Peyer's patch (tissue), 4 donors: ENCODE measurements at places on chromosomes 2 and 18. TPM values are rescaled to one million over a fixed set of nuclear protein-coding genes. Genes with fewer than 3 reads are reported as not detected.

GRCh38 chr18:75478996-75479880 lies 51.7 kb upstream of the SMIM21 start:
- DNase-seq = no peak

- no peak for DNase-seq
Observed at GRCh38 chr2:177547122-177547521, 154.5 kb downstream of the AGPS start.

Gene NEU2
- total RNA-seq = not detected

Gene SLC8A1
- total RNA-seq = 20.6 TPM

- peak; percentile 83 for DNase-seq
Observed at GRCh38 chr2:31170071-31170698, 31.9 kb upstream of the GALNT14 start.

Gene TSPYL6
- total RNA-seq = not detected

Gene PRSS56
- not detected for total RNA-seq

DNA sequence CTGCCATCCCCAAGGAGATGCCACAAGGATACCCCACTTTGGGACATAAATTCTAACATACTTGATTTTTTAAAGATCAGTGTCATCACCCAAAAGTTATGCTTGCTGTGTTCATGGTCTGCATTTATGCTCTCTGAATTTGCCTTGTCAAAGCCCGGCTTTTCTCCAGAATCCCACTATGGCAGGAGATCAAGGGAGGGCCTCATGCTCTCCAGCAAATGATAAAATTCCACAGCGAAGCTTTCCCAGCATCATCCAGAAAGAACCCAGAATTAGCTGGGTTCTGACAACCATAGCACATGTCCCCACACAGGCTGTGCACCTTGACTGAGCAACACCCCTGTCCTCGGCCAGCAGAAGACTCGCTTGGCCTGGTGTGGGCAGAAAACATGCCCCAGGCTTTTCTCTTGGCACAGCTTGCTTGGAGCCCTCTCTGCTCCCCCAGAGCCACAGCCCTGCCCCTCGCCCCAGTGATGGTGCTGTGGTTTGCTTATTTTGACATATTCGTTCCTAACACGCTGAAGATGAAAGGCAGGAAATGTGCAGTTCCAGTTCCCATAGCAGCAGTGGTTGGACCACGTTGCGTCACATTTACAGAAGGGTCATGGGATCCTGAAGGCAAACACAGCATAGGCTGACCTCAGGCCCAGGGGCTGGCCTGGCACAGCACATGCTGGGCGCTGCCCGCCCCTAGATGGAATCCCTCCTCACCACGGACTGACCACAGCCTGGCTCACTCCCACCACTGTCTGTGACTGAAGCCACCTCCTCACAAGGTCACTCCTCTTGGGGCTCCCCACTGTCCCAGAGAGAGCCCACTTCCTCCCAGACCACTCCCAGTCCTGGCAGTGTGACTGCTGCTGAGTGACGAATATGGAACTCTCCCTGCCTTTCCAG lies 14.1 kb upstream of the CHRNA1 start:
- peak; percentile 68 for DNase-seq

- no peak for DNase-seq
Observed at GRCh38 chr2:227888289-227888688, 16.9 kb downstream of the DAW1 start.

Gene LIMS2
- total RNA-seq = 95.7 TPM

- DNase-seq = no peak
Observed at GRCh38 chr2:221448057-221448843, 123.9 kb downstream of the EPHA4 start.

DNA sequence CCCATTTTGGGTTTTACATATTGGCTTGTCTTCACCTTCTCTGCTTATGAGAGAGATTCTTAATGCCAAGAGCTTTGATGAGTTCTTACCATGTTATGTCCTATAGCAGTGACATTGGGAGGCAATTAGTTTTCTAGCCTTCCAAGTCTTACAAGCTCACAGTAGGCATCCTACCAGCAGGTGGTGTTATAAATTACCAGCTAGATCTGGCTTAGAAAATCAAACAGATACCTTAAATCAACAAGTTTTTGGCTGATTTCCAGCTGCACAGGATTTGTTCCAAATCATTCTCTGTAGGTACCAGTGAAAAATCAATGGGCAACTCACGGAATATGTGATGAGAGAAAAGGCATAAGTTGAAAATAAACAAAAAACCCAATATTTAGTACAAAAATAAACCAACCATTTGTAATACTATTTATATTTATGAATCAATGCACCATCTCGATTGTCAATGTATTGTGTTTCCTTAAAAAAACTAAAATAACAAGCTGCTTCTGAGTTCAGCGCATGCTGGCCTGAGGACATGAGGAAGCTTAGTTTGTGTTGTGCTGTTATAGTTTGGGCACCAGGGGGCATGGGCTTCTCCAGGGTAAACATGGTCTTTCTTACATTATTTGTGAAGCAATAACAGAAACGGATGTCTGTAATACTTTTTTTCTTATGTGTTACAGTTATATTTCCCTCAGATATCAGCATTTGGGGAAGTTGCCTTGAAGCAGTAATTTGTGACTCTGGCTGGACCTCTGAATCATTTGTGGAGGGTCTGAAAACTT lies 34.1 kb upstream of the NXPH2 start:
- no peak for DNase-seq

DNA sequence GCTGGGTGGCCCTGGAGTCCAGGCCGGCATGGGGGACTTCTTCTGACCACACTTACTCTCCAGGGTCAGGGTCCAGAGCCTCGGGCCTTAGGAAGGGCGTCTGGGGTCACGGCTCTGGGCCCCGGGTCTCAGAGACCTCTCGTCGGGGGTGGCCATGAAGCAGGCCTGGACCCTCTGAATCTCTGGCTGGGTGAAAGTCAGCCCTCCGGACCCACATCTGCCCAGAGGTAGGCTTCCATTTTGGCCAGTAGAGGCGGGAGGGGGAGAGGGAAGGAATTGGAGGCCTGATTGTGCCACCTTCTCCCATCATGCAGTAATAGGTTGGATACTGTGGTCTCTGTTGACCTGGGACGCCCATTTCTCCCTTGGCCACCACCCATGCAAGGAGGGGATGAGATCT lies 125.3 kb upstream of the GPC1 start:
- no peak for DNase-seq

Gene ADRA2B
- 0.53 TPM for total RNA-seq

DNA sequence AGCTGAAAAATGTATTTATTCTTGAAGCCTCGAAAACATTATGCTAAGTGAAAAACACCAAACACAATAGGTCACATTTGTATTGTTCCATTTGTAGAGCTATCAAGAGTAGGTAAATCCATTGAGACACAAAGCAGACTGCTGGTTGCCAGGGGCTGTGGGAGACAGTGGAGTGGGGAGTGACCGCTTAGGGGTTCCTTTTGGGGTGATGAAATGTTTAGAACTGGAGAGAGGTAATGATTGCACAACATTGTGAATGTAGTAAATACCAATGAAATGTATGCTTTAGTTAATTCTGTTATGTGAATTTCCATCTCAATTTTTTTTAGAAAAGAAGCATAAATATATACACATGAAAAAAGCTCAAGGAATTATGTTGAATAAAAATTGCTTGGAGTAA lies 15.8 kb downstream of the KCTD18 start:
- DNase-seq = no peak

DNA sequence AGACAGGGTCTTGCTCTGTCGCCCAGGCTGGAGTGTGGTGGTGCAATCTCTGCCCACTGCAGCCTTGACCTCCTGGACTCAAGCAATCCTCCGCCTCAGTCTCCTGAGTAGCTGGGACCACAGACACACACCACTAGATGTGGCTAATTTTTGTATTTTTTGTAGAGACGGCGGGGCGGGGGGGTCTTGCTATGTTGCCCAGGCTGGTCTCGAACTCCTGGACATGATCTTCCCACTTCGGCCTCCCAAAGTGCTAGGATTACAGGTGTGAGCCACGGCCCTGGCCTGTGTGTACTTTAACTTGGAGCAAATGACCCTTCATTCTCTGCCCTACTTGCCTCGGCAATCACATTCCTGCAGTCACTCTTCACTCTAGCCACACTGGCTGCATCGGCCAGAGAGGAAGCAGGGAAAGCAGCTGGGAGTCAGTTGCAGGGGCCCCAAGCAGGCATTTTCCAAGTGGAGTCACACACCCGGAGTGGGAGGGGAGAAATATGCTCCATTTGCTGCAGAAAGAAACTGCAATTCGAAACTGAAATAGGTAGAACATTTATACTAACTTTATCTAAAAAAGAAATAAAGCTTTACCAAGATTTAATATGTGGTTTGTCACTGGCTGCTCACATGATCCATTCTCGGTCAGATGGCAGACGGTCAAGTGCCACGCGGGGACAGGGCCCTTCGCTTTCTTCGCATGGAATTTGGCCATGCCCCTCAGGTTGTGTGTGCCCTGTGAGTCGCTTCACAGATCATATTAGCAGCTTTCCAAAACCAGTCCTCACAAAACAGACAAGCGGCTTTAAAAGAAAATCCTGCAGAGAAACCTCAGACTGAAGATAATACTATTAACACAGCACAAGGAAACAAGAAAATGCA lies 37.1 kb downstream of the FAM161A start:
- DNase-seq = no peak

DNA sequence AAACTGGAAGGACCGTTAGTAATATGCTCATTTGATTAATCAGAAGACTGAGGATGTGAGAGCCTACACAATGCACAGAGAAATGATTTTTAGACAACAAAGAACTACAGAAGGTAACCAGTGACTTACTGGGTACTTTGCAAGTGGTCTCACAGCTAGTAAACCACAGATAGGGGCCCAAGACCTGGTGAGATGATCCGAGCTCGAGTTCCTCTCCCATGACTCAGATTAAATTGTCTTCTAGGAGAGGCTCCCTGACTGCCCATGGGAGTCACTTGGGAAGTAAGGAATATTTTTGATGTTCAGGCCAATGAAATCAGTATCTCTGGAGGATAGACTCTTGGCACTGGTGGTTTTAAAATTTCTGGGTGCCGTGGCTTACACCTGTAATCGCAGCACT lies 220.2 kb downstream of the CLIP4 start:
- no peak for DNase-seq

- DNase-seq = no peak
Observed at GRCh38 chr2:144481666-144482065, 38.3 kb downstream of the ZEB2 start.

DNA sequence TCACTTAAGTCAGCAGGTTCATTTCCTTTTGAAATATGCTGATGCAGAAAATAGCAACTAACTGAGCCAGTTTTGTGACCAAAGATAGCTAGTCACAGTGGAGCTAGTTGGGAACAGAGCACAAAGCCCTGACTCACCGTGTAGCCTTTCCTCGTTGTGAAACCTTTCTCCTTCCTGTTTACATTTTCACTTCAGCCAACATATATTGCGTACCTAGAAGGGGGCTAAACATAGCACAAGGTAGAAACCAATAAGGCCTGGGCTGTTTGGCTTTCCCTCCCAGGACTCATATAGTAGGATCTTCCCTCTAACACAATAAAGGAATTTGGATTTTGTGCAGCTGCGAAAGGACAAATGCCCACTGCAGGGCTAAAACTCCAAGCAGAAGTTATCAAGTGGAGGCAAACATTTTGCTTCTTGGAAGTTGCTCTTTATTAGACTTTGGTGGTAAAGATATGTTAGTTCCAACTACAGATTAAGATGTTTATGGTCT lies 24.5 kb upstream of the LPIN2 start:
- DNase-seq = no peak

- DNase-seq = no peak
Observed at GRCh38 chr2:213187833-213188532, 36.6 kb upstream of the IKZF2 start.

GRCh38 chr2:19717446-19717845 lies 184.3 kb downstream of the TTC32 start:
- no peak for DNase-seq

Gene RFX8
- total RNA-seq = not detected

GRCh38 chr18:54916507-54916906 lies 42.8 kb downstream of the CCDC68 start:
- DNase-seq = no peak

Gene NT5DC4
- not detected for total RNA-seq

- no peak for DNase-seq
Observed at GRCh38 chr2:18262601-18263000, 297.9 kb downstream of the RDH14 start.

Gene GATA6
- 111 TPM for total RNA-seq

DNA sequence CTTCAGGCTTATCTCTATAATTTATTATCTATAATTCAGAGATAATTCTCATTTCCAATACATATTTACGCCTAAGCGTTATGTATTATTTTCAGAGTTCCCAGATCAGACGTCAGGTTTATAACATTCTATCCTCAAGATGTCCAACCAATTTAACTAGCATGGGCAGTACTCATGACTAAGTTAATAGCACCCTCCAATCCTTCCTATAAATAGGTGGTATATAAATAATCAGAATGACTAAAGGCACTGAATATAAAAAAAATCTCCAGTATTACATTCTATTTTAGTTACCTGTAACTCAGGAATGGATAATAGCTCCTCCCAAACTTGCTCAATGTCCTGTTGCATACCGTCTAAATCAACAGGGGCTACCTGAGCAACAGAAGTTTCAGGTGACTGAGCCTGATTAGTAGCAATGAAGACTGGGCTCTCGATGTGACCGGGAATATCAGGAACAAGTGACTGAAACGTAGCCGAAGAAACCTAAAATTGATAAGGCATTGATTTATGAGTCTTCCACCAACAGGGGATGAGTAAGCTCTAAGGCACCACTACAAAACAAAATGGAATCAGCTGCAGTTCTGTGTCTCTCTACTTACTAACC lies 19.6 kb downstream of the HNRNPA3 start:
- DNase-seq = no peak

DNA sequence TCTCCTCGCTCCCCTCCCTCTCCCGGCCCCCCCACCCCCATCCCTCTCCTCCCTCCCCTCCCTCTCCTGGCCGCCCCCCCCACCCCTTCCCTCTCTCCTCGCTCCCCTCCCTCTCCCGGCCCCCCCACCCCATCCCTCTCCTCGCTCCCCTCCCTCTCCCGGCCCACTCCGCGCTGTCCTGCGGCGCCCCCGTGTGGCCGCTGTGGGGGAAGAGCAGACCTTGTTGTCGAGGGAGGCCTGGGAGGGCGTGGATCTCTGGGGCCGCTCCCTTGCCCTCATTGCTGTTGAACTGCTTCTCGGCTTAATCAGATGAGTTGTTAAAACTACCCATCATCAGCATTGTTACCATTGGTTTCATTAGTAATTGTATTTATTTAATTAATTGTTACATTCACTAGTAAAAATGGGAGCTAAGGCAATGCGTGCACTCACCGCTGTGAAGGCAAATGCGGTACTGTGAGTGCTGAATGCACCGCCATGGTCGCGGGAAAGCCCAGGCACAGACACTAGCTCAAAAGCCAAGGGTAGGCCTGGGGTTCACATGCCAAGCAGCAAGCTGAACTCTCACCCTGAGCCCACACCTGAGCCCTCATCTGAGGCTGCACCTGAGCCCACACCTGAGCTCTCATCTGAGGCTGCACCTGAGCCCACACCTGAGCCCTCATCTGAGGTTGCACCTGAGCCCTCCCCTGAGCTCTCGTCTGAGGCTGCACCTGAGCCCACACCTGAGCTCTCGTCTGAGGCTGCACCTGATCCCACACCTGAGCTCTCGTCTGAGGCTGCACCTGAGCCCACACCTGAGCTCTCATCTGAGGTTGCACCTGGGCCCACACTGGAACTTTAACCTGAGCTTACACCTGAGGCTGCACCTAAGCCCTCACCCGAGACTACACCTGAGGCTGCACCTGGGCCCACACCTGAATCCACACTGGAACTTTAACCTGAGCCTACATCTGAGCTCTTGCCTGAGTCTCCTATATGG lies 8.8 kb downstream of the RTP5 start:
- peak; percentile 80 for DNase-seq
